ENCODE measurements at places on chromosomes 2 and 18.

- no peak for DNase-seq
Observed at GRCh38 chr2:186907897-186908296, 58.9 kb upstream of the ZSWIM2 start.

- no peak for DNase-seq
Observed at GRCh38 chr2:134711692-134712091, 7.1 kb downstream of the TMEM163 start.

DNA sequence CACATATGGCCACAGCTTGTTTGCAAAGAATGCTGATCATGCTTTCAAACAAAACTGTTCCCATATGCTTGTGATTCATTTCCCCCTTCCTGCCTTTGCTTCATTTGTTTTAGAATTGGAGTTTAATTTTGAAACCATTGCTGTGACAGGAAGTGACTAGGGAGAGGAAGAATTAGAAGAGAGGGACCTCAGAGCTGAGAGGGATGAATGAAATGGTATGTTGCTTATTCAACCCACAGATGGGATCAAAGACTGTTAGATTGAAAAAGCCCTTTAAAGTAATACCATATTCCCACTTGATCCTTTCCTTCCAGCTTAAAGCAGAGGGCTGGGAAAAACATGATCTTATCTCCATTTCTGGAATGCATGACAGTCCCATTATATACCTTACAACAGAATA lies 106.2 kb upstream of the RNF152 start:
- DNase-seq: no peak

DNA sequence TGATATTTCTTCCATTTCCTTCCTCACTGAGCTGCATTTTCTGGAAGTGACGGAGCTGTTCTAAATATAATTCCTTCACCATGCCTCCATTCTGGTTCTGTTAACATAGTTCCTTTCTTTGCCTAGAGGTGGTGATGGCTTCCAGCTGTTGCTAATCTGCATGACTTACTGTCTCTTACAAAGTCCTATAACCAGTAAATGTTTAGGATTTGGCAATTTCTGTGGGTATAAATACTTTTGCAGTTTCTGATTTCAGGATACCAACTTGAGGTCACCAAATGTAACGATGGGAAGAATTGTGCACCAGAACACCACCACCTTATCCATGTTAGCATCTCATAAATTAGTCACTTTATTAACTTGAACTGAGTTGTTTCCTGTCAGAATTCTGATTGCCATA lies 101.7 kb upstream of the FN1 start:
- no peak for DNase-seq

GRCh38 chr2:214482728-214483127 lies 71.9 kb downstream of the VWC2L start:
- no peak for DNase-seq

DNA sequence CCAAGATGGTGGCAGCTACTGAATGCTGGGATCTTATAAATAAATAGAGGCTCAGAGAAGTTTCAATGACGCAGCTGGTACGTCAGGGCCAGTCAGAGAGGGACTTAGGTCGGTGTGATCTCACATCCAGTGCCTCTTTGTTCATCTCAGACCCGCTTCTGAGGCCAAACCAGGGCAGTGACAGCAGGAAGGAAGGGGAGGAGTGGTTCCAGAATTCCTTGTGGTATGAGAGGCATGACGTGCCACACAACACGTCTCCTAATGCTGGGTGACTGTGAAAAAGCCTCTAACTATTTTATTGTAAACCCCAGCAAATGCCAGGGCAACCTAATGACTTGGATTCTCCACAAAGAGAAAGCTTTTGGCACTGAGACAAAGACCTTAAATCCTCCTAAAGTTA lies 423.3 kb downstream of the LPIN1 start:
- no peak for DNase-seq

- no peak for DNase-seq
Observed at GRCh38 chr2:200703127-200703925, 108.4 kb upstream of the BZW1 start.

GRCh38 chr2:187207126-187207525 lies 240.9 kb downstream of the CALCRL start:
- DNase-seq: no peak

GRCh38 chr18:25853691-25854433 lies 236.6 kb downstream of the SS18 start:
- no peak for DNase-seq

DNA sequence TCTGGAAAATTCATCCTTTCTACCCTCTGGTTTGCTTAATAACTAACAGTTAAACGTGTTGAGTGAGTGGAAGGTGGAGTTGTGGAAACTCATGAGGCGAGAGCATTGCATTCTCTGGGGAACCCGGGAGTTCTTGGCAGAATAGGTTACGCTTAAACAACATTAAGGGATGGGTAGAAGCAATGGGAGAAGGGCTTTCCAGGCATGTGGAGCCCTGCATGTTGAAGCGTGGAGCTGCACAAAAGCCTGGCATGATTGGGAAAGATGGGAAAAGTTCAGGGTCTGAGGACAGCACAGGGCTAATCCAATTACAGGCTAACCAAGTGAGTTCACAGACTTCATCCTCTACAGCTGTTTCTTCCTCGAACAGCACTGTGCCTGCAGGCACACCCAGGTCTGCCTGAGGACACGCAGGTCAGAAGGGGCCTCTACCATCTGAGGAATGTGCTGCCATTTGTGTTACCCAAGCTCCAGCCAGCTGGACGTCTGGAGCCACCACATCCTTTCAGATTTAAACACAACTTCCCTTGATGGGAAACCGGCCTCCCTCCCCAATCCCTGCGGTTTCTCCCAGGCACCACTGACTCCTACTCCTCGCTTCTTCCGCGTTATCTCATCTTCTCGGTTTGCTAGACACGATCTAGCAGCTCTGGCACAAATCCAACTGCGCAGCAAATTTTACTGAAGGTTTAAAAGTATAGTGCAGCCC lies 164.2 kb downstream of the ANTXR1 start:
- no peak for DNase-seq

DNA sequence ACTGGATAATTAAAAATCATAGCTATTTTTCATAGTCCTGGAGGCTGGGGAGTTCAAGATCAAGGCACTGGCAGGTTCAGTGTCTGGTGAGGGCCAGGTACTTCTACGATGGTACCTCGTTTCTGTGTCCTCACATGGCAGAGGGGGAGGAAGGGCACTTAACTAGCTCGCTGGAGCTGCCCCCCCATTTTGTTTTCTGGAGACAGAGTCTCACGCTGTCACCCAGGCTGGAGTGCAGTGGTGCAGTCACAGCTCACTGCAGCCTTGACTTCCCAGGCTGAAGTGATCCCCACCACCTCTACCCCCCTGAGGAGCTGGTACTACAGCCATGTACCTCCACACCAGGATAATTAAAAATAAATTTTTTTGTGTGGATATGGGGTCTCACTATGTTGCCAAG lies 40.3 kb downstream of the ASB1 start:
- DNase-seq: no peak

DNA sequence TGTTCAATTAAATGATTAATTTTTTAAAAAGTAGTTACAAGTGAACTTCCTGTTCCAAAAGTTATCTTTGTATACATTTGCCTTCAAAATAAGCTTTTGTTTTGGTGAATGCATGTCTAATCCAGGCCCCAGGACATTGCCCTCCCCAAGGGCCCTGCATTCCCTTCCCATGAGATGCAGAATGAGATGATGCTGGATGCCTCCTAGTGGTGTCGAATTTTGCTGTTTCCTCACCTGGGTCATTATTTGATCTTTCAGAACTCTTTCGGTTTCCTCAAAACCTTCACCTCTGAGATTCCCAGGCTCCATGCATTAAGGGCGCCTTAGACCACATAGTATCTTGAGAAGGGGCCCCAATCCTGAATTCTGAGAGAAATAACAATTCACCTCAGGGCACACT lies 728.8 kb downstream of the CNTNAP5 start:
- no peak for DNase-seq

- DNase-seq: no peak
Observed at GRCh38 chr2:163652751-163653150, 83.1 kb downstream of the FIGN start.

- DNase-seq: no peak
Observed at GRCh38 chr2:100185105-100185504, 42.7 kb upstream of the AFF3 start.

- no peak for DNase-seq
Observed at GRCh38 chr18:26429535-26430226, 118.7 kb downstream of the KCTD1 start.

GRCh38 chr2:231037731-231038482 lies 584 bp downstream of the C2orf72 start:
- no peak for DNase-seq

- no peak for DNase-seq
Observed at GRCh38 chr2:182117196-182117595, 131.5 kb downstream of the PPP1R1C start.

- DNase-seq: no peak
Observed at GRCh38 chr2:10360850-10361588, 58.3 kb downstream of the HPCAL1 start.

- no peak for DNase-seq
Observed at GRCh38 chr2:35989503-35989902, 366.1 kb upstream of the CRIM1 start.

DNA sequence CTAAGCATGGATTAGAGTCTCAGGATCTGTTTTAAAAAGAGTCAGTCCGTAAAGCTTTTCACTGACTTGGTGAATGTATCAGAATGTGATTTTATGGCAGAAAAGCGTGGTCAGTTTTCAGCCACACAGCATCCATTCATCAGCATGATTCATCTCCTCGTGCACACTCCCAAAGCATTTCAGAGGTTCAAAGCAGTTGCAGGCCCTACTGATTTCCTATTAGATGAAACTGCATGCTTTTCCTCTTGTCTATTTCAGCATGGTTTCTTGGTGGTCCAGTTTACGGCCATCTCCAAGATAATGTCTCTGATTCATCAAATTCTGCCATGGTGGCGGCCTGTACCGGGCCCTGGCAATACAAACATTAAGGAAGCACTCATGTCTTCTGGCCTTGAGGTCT lies 4.8 kb upstream of the PARD6G start:
- DNase-seq: no peak

DNA sequence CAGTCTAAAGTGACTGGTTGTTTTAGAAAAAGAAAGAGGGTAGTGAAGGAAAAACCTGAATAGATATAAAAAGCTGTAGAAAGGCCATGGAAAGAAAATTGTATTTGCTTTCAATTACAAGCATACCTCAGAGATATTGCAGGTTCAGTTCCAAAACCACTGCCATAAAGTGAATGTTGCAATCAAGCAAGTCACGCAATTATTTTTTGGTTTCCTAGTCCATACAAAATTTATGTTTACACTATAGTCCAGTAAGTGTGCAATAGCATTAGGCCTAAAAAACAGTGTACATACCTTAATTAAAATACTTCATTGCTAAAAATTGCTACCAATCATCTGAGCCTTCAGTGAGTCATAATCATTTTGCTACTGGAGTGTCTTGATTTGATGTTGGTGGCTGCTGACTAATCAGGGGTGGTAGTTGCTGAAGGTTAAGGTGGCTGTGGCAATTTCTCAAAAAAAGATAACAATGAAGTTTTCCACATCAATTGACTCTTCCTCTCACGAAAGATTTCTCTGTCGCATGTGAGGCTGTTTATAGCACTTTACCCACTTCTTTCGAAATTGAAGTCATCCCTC lies 2003.8 kb upstream of the PIK3C3 start:
- DNase-seq: no peak

GRCh38 chr2:32805104-32806095 lies 141.4 kb upstream of the LTBP1 start:
- DNase-seq: no peak
